Vein endothelial cell (primary cell): ENCODE measurements at places on chromosomes 13 and 19. TPM values are rescaled to one million over a fixed set of nuclear protein-coding genes. Genes with fewer than 3 reads are reported as not detected.

Gene SIGLEC12
- not detected in 2 replicates for total RNA-seq

Gene PLEKHA4
- 2.0 and 5.6 TPM in 2 replicates for total RNA-seq

Gene DCT
- 0.10 TPM in 1 of 2 replicates, not detected in the other for total RNA-seq

Gene C3
- under 0.01 and 0.57 TPM in 2 replicates for total RNA-seq

Gene MYO1F
- under 0.01 and 0.10 TPM in 2 replicates for total RNA-seq

Gene OR7C1
- not detected in 2 replicates for total RNA-seq

Gene ZNF737
- total RNA-seq, result 9.8 and 14.0 TPM in 2 replicates

Gene ELAVL1
- 54.2 and 61.6 TPM in 2 replicates for total RNA-seq

Gene FFAR2
- total RNA-seq, result not detected in 2 replicates

Gene GJB6
- not detected in 2 replicates for total RNA-seq

Gene LILRB5
- total RNA-seq, result not detected in 2 replicates

Gene SLC15A1
- total RNA-seq, result not detected in 2 replicates

Gene TEX26
- total RNA-seq, result not detected in 2 replicates

Gene APOC1
- total RNA-seq, result 0.33 and 0.86 TPM in 2 replicates

Gene C19orf73
- total RNA-seq, result 0.48 TPM in 1 of 2 replicates, not detected in the other

Gene F2RL3
- total RNA-seq, result 4.6 and 4.9 TPM in 2 replicates

Gene FCAR
- total RNA-seq, result not detected in 2 replicates

Gene PNMA8A
- under 0.01 and 0.10 TPM in 2 replicates for total RNA-seq

Gene OVOL3
- not detected in 2 replicates for total RNA-seq

Gene CAPN12
- total RNA-seq, result not detected in 2 replicates
